ENCODE measurements at places on chromosomes 11 and 22. TPM values are rescaled to one million over a fixed set of nuclear protein-coding genes. Genes with fewer than 3 reads are reported as not detected.

- DNase-seq, result peak; percentile 90
Observed at GRCh38 chr11:129814244-129815014, 1.2 kb upstream of the TMEM45B start.

- DNase-seq, result no peak
Observed at GRCh38 chr11:15963266-15963665, 393.1 kb downstream of the SOX6 start.

- DNase-seq, result peak; percentile 96
Observed at GRCh38 chr22:50526108-50526833, 873 bp upstream of the SCO2 start.

Gene SLC1A2
- not detected for total RNA-seq

Gene LIMK2
- total RNA-seq, result 34.2 TPM

- DNase-seq, result no peak
Observed at GRCh38 chr11:35253237-35253636, 114.3 kb downstream of the CD44 start.

GRCh38 chr11:44574610-44575287 lies 9.3 kb downstream of the CD82 start:
- peak; percentile 88 for DNase-seq

DNA sequence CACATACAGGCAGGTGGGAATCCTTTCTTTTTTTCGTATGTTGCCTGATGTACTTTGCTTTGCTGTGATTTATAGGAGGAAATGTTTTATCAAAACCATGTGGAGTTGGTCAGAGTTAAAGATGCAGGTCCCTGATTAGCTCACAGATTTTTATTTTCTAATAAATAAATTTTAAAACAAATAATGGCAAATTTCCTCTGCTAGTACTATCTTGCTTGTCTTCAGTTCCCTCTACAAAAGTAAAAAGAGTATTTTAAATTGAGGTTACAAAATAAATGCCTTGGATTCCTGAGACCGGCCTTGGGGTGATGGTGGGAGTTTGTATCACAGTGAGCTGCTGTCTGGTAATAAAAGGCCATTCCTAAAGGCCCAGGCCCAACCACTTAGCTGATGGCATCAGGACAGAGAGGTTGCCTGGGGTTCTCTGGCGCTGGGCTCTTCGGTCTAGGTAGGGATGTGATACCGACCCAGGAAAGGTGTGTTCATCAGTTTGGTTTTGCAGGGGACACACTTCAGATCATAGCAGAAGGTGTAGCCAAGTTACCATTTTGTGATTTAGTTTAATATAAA lies 129.0 kb downstream of the TBC1D22A start:
- DNase-seq, result no peak

- DNase-seq, result no peak
Observed at GRCh38 chr11:41040474-41040873, 419.0 kb downstream of the LRRC4C start.

DNA sequence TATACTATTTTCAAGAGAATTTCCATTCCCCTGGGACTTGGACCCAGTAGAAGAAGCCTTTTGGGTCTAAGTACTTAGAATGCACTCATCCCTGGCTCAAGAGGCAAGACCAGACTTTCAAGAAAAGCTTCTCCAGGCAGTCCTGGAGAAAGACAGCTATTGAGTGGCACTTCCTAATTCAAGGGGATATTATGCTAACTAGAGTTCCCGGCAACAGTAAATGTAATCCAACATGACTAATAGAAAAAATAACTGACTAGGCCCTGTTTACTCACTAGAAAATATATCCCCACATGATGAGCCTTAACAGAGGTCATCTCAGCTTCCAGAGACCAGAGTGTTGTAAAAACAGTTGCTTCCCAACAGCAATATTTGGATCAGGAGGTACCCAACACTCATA lies 47.2 kb upstream of the AKIP1 start:
- no peak for DNase-seq

DNA sequence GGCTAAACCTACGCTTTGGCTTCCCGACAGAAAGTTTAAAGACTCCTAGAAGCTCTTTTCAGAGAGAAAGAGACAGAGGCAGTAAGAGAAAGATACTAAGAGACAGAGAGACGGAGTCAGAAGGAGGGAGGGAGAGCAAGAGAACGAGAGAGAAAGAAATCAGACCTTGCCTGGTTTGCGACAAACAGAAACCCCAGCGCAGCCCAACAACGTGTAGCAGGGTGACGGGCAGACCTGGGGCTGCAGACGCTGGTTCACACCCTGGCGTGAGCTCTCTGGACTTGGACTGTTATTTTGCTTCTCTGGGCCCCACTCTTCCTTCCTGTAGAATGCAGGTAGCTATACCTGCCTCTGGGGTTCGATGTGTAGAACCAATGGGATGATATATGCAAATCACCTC lies 244.4 kb upstream of the SYN3 start:
- DNase-seq, result no peak

DNA sequence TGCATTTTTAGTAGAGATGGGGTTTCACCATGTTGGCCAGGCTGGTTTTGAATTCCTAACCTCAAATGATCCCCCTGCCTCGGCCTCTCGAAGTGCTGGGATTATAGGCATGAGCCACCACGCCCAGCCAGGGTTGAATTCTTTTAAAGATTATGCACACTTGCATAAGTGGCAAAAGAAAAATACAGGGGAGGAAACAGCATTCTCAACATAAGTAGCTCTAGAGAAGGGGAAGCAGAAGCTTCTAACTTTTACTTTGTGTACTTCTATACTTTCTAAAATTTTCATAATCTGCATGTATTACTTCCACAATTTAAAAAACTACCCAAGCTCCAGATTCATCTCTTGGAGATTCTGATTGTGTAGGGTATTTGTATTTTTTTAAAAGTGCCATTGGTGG lies 108.0 kb downstream of the SLC1A2 start:
- DNase-seq, result no peak

Gene PLET1
- not detected for total RNA-seq

DNA sequence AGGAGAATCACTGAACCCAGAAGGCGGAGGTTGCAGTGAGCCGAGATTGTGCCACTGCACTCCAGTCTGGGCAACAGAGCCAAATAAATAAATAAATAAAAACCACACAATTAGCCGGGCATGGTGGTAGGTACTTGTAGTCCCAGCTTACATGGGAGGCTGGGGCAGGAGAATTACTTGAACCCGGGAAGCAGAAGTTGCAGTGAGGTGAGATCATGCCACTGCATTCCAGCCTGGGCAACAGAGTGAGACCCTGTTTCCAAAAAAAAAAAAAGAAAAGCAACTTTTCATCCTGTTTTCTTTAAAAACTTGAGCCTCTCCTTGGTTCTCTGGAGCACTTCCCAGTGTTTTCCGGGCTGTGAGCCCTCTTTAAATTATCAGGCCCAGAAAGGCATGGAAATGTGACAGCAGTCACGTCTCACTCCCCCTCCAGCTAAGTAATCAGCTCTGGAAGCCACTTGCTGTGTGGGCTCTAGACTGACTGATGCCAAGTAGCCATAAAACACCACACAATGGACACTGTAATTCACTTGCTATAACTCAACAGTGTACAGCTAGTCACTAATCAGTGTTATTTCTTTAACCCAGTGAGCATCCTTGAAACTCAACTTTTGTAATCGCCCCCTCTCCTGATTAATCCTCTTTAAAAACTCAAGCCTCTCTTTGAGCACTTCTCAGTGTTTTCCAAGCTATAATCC lies 13.0 kb upstream of the MCHR1 start:
- DNase-seq, result no peak

- no peak for DNase-seq
Observed at GRCh38 chr11:118636569-118637290, 29.3 kb downstream of the PHLDB1 start.

- DNase-seq, result no peak
Observed at GRCh38 chr11:131811383-131811782, 441.0 kb downstream of the NTM start.

- DNase-seq, result no peak
Observed at GRCh38 chr11:36449561-36450096, 60.4 kb downstream of the TRAF6 start.

Gene RBFOX2
- 3.9 TPM for total RNA-seq

DNA sequence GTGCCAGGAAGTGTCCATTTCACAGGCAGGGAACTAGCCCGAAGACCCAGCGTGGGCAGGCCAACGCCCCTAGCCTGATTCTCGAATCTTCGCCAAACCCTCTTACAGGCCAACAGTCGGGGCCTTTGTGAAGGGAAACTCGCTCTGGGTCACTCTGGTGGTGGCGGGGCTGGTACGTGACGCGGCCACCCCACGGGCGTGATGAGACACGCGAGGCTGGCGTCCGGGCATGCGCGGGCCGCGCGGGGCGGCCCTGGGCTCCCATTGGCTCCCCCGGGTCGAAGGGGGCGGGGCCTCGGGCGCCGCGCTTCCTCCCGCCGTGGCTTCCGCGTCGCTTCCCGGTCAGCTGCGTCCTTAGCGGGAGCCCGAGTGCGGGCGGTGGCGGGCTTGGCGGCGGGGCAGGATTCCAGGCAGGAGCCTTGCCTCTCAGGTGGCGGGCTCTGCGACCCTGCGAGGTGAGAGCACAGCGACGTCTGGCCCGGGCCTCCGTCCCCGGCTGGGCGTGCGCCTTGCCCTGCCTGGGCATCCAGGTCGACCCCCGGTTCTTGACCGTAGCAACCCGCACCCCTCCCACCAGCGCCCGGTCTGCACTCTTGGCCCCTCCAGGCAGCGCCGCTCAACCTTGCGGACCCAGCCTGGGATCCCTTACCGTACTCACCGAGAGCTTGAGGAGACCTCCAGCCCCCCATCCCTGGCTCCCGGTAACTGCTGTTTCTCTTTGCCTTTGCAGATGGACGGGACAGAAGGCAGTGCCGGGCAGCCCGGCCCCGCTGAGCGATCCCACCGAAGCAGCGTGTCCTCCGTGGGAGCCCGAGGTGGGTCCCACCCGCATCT lies at the start of gene FRMD8:
Gene FRMD8, plus strand, starts transcription at position 331 of the 834 bp plus-strand sequence. Its CDS starts 400 bp downstream, at position 731.
- DNase-seq, result peak; percentile 98

DNA sequence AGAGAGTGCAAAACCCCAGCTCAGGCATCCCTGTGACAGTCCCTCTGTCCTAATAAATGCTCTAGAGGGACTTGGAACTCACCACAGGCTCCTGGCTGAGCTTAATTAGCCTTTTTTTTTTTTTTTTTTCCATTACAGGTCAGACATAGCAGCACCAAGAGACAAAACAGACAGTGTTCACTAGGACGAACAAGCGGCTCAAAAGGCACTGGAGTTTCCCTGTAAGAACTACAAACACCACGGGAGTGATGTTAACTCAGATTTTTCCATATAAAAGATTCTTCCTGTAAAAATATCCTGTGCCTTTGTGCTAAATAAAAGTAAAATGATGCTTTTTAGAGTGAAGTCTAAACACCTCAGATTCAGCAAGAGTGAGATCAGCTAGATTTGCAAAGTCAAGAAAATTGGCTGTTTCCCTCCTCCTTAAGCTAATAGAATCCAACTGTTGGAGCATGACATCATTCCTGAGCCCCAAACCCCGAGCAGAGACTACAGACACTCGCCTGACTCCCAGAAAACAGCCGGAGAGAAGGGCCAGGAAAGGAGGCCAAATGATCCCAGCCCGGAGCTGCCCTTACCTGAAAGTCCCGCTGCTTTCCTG lies 101.0 kb upstream of the AKIP1 start:
- no peak for DNase-seq

- DNase-seq, result no peak
Observed at GRCh38 chr11:67649634-67650510, 658 bp downstream of the ACY3 start.

Gene DEFB131B
- total RNA-seq, result not detected
